ENCODE measurements at places on chromosomes 7 and 10.

- DNase-seq, result no peak
Measured at GRCh38 chr7:37015353-37016034, 291.2 kb upstream of the AOAH start.

DNA sequence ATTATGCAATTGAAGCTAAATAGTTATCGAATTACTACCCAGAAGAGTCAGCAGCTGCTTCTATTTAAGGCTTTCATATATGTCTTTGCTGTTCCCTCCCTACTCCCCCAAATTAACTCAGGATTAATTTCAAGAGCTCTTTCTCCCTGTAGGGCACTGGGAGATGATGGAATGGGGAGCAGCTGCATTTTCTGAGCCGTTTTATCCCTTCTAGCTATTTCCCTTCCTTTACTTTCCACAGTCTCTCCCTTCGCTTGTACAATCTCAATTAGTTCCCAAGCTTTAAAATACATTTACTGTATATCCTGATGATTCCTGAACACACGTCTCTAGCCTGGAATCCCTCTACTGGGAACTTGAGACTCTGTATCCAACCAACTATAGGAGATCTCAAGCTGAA lies 19.8 kb upstream of the TSPAN12 start:
- DNase-seq, result no peak

GRCh38 chr7:103573479-103574058 lies 127.6 kb upstream of the SLC26A5 start:
- peak; percentile 30 for DNase-seq

- DNase-seq, result no peak
Measured at GRCh38 chr10:114547056-114547455, 111.0 kb downstream of the ABLIM1 start.

DNA sequence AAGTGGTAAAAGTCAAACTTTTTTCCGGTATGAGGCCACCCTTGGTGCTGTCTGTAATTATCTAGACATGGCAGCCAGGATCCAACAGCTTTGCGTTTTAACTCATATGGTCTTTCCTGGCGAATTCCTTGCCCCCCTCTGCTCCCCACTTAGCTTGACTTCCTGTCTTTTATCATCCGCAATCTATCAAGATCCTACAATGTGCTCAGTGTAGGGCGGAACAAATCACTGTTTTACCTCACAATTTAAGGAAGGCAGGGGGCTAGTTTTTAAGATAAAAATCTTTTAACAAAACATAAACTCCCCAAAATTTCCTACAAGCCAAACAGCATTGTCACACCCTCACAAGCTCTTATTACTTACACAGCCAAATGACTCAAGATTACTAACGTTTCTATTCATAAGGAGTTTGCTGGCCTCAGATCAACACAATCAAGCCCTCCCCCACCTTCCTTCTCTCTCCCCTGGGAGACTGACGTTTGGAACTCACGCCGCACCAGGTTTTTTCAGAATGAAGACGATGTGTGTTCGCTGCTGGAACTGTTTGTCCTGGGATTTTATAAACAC lies 1.3 kb upstream of the CDK14 start:
- no peak for DNase-seq

DNA sequence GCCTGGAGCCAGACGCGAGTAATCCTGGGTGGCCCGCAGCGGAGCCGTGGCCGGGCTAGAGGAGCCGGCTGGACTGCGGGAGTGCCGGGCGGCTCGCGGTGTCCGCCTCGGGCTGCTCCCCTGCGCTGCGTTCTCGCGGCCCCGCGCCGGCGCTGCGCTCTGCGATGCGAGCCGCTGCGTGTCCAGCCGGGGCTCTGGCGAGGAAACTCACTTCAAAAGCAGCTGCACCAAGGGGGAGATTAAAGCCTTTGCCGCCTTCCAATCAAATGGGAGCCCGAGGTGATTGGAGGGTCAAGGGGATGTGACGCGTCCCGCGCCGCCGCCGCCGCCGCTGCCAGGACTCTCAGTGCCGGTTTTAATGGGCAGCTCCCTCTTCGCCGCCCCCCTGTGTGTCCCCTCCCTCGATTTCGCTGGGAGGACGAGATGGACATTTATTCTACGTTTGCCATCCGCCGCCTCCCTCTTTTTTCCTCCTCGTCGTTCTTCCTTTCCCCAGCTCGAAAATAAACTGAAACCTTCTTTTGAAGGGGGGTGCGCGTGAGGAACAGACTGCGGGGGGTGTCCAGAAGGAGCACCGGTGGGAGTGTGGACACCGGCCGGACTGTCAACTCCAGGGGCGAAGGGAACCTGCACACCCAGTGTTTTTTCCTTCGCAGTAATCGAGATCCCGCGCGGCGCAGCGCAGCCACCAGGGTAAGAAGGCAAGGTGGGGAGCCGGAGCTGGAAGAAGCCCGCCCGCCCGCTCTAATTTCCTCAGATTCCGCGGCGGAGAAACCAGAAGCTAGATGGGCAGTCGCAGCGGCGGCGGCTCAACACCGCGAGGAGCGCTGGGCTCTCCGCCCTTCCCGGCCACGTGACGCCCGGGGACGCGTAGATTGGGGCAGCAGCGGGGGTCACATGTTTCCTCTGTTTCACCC lies at the start of gene ZNF503:
ZNF503 (minus strand) TSS at position 196 of the 917 bp plus-strand sequence. CDS start 345 bp downstream, outside the sequence.
- peak; percentile 85 for DNase-seq

DNA sequence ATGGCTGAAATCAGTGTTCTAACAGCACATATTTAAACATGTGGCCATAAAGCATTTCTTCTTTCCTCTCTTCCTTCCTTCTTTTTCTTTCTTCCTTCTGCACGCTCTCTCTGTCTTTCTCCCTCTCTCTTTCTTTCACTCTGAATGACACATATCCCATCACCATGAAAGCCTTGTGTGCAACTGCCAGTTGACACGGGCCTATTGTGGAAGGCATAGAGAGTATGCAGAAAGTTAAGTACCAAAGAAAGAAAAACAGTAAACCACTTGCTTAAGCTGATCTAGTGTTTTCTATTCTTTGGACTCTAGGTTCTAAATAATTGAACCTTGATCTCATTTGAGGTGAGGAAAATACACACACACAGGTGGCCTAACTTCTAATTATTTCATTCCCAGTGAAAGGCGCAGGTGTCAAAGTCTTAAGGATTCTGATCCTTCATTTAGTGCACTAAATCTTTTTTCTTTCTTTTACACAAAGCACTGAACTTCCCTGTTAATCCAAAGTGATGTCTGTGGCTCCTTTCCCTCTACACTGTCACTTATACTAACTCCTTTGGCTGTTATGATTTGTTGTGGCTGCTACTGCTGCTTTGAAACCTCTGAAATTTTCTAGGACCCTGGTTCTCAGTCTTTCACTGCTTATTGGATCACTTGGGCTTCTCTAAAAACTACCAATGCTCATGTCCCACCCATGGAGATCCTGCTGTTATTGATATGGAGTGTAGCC lies 17.7 kb downstream of the DKK1 start:
- no peak for DNase-seq

DNA sequence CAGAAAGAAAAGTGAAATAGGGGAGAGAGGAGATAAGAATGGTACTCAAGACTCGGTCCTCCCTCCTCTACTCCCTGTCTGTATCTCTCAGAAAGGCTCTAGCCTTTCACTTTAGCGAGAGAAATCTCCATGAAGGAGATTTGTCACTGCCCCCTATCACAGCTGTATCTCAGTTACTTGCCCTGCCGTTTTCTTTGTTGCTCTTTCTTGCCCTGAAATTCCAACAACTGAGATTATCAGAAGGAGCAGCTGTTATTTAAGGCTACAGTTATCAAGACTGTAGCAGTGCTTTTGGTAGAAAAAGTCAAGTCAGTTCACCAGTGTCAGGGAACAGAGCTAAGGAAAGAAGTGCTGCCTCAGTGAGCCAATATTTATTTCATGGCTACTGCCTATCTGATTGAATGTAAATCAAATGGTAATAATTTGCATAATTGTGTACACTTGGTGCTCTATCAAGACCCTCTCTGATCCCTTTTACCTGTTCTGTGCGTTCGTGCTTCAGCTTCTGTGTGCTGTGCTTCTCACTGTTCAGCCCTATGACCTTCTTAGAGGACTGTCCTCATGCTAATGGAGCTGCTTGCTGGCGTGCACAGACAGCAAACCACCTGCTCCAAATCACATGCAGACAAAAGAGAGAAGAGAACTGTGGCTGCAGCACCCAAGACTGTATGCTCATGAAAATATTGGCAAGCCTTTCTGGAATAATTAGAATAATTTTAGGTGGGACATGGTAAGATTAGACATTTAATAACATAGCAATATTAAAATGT lies 180.2 kb upstream of the FAM3C start:
- no peak for DNase-seq

GRCh38 chr7:107069457-107069856 lies 25.0 kb downstream of the PRKAR2B start:
- DNase-seq, result no peak

DNA sequence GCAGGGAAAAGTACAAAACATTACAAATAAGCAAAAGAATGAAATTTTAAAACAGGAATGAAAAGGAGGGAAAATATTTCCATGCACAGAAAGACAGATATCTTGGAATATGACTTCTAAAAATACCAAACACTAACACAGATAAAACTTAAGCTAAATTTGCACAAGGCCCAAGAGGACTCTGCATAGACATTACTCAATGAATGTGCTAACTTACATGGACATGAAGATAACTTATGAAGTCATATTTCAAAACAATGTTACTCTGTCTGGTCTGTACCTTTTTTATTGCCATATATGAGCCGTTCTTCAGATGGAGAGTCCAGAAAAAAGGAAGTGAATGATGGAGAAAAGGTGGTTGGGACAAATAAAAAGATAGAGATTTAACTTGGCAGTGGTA lies 15.0 kb upstream of the MSS51 start:
- DNase-seq, result no peak

DNA sequence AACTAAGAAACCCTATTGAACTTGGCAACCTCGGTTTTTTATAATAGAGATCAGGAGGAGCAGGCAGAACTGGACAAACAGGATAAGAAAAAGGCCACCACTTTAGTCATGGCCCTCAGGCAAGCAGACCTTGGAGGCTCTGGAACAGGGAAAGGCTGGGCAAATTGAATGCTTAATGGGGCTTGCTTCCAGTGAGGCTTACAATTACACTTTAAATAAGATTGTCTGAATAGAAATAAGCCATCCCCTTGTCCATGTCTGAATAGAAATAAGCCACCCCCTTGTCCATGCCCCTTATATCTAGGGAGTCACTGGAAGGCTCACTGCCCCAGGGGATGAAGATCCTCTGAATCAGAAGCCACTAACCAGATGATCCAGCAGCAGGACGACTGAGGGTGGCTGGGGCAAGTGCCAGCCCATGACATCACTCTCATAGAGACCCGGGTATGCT lies 40.6 kb downstream of the AKR1B15 start:
- DNase-seq, result peak; percentile 50

GRCh38 chr7:33958104-33958503 lies 52.8 kb downstream of the BMPER start:
- no peak for DNase-seq

DNA sequence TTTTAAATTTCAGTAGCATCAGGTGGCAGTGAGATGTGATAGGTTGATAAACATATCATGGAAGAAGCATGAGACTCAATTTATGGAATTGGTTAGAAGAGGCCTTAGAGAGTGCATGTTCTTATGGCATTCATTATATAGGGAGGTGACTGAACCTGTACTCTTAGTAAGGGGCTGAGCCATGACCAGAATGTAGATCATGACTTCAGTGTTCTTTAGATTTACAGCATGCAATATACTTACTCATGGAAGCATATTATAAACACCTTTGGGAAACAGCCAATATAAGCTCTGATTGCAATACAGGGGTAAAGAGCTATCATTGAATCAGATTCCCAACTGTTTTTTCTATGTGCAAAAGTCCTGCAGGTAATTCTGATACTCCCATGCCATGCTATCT lies 50.2 kb downstream of the NT5C3A start:
- DNase-seq, result no peak

- no peak for DNase-seq
Measured at GRCh38 chr10:106815427-106816043, 349.0 kb downstream of the SORCS1 start.

- DNase-seq, result no peak
Measured at GRCh38 chr7:137968890-137969289, 33.0 kb downstream of the CREB3L2 start.

Measured in LNCaP clone FGC (cell line).